SW480 (cell line): ENCODE measurements at places on chromosomes 1 and 21.

GRCh38 chr1:225830841-225831240 lies 20.9 kb downstream of the EPHX1 start:
- no peak for DNase-seq

GRCh38 chr1:172143384-172144055 lies 277.0 kb upstream of the C1orf105 start:
- no peak for DNase-seq

- peak; percentile 54 for DNase-seq
Measured at GRCh38 chr1:156245451-156246232, 2.2 kb downstream of the PAQR6 start.

GRCh38 chr1:151508833-151509232 lies 2.4 kb upstream of the CGN start:
- DNase-seq = peak; percentile 31

GRCh38 chr1:101704895-101705294 lies 291.8 kb downstream of the OLFM3 start:
- DNase-seq = no peak

- no peak for DNase-seq
Measured at GRCh38 chr1:29129916-29130315, 6.2 kb upstream of the TMEM200B start.

DNA sequence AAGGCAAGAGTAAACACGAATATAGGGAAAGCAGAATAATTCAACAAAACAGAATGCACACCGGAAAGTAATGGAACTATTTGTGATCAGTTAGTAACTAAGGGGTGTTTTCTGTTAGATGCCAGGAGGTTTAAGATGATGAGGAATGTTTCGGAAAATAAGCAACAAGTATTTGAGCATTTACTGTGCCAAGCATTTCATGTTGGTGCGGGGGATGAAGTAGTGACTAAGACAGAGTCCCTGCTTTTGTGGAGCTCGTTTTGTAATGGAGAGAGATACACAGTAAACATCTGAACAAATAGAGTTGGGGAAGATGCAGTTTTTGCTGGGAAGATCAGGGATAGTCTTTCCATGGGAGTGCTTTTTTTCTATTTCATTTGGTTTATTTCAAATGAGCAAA lies 78.7 kb downstream of the DYRK1A start:
- no peak for DNase-seq

GRCh38 chr1:164565357-164565756 lies 6.4 kb downstream of the PBX1 start:
- DNase-seq = no peak

DNA sequence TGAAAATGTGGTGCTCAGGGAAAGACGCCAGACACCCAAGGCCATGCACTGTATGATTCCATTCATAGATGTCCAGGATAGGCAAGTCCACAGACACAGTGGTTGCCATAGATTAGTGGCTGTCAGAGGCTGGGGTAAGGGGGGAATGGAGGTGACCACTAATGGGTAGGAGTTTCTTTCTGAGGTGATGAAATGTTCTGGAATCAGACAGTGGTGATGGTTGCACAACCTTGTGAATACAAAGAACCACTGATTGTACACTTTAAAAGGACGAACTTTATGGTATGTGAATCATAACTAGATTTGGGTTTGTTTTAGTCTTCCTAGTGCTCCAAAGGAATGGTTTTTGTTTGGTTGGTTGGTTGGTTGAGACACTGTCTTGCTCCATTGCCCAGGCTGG lies 51.7 kb downstream of the PRAMEF20 start:
- DNase-seq = peak; percentile 33

DNA sequence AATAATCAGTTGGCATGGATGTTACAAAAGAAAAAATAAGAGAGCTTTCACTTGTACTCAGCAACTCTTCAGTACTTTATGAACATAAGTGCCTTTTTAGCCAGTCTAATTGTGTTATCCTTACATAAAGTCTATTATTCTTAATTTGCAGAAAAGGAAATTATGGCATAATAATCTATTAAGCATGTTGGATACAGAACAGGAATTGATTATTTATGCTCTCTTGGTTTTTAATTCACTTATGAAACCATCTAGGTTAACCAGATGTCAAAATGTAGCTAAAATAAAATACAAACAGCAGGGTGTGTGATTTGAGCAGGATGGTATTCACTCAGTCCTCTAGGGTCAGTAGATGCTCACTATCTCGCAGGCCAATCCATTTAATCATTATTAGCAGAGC lies 79.7 kb downstream of the PLPPR5 start:
- no peak for DNase-seq

GRCh38 chr1:212754193-212754592 lies 37.4 kb downstream of the NSL1 start:
- DNase-seq = no peak
